ENCODE measurements at places on chromosomes 6 and 20. TPM values are rescaled to one million over a fixed set of nuclear protein-coding genes. Genes with fewer than 3 reads are reported as not detected.

The C20orf96 gene
- total RNA-seq: 3.9 TPM

The WFDC5 gene
- not detected for total RNA-seq

The ADNP gene
- 32.1 TPM for total RNA-seq

The SLA2 gene
- not detected for total RNA-seq

The ZNF318 gene
- total RNA-seq: 5.6 TPM

The RCAN2 gene
- 5.6 TPM for total RNA-seq

The PRPH2 gene
- total RNA-seq: 5.1 TPM

The FILIP1 gene
- total RNA-seq: 0.33 TPM

The CDH26 gene
- 0.50 TPM for total RNA-seq
